Activated gamma-delta T cell treated with Interleukin-2 at 50 U/mL for 16 hours (primary cell): ENCODE measurements at places on chromosomes 3 and 15.

GRCh38 chr15:40248006-40248783 lies 9.3 kb downstream of the PAK6 start:
- no peak for DNase-seq

DNA sequence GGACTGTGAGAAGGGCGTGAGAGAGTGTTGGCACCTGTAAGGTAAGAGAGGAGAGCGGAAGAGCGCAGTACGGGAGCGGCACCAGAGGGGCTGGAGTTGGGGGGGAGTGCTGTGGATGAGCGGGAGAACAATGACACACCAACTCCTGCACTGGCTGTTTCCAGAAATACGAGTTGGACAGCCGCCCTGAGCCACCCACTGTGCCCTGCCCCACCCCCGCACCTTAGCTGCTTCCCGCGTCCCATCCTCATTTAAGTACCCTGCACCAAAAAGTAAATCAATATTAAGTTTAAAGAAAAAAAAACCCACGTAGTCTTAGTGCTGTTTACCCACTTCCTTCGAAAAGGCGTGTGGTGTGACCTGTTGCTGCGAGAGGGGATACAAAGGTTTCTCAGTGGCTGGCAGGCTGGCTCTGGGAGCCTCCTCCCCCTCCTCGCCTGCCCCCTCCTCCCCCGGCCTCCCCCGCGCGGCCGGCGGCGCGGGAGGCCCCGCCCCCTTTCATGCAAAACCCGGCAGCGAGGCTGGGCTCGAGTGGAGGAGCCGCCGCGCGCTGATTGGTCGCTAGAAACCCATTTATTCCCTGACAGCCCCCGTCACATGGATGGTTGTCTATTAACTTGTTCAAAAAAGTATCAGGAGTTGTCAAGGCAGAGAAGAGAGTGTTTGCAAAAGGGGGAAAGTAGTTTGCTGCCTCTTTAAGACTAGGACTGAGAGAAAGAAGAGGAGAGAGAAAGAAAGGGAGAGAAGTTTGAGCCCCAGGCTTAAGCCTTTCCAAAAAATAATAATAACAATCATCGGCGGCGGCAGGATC lies at the start of gene SOX2:
SOX2 (plus strand) TSS at position 601 of the 811 bp plus-strand sequence. CDS start 436 bp downstream, outside the sequence.
- DNase-seq, result no peak

GRCh38 chr3:158458464-158458863 lies 112.5 kb upstream of the MLF1 start:
- DNase-seq, result no peak

- DNase-seq, result no peak
Observed at GRCh38 chr3:57556459-57557084, 498 bp downstream of the PDE12 start.

GRCh38 chr3:53862241-53862640 lies 15.9 kb downstream of the IL17RB start:
- no peak for DNase-seq

GRCh38 chr3:108973019-108973418 lies 19.3 kb upstream of the GUCA1C start:
- no peak for DNase-seq

GRCh38 chr15:84658788-84659411 lies 901 bp upstream of the NMB start:
- no peak for DNase-seq

DNA sequence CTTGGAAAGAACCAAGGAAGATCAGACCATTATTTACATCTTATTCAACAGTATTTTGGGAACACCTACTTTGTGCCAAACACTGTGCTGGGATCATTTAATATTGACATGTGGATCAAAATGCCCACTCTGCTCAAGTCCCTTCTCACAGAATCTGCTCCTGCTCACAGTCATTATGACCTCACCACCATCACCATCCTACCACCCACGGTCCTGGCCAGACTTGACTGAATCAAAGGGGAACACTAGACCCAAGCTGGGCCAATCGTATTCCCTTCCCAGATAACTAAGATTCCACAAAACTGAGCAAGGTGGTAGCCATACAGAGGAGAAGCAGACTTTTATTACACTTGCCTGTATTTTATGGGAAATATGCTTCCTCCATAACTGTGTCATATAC lies 3.4 kb upstream of the CEP152 start:
- no peak for DNase-seq

DNA sequence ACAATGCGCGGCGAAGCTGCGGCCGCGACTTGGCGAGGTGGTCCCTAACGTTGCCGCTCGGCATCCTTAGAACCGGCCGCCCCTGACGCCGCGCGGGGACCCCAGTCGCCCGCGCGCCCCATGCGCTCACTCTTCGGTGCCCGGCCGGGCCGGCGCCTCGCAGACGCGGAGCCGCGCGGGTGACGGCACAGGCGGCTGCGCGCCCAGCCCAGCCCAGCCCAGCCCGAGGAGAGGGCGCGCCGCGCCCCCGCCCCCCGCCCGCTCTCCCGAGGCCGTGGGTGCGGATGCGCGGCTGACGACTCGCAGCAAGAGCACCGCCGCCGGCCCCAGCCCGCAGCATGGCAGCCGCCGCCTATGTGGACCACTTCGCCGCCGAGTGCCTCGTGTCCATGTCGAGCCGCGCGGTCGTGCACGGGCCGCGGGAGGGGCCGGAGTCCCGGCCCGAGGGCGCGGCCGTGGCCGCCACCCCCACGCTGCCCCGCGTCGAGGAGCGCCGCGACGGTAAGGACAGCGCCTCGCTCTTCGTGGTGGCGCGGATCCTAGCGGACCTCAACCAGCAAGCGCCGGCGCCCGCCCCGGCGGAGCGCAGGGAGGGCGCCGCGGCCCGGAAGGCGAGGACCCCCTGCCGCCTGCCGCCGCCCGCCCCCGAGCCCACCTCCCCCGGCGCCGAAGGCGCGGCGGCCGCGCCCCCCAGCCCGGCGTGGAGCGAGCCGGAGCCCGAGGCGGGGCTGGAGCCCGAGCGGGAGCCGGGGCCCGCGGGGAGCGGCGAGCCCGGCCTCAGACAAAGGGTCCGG lies 437 bp downstream of the KLF13 start:
- DNase-seq, result peak; percentile 70

GRCh38 chr3:39896184-39896583 lies 86.8 kb downstream of the MYRIP start:
- DNase-seq, result no peak

- DNase-seq, result no peak
Observed at GRCh38 chr15:48898032-48898431, 20.1 kb downstream of the EID1 start.

DNA sequence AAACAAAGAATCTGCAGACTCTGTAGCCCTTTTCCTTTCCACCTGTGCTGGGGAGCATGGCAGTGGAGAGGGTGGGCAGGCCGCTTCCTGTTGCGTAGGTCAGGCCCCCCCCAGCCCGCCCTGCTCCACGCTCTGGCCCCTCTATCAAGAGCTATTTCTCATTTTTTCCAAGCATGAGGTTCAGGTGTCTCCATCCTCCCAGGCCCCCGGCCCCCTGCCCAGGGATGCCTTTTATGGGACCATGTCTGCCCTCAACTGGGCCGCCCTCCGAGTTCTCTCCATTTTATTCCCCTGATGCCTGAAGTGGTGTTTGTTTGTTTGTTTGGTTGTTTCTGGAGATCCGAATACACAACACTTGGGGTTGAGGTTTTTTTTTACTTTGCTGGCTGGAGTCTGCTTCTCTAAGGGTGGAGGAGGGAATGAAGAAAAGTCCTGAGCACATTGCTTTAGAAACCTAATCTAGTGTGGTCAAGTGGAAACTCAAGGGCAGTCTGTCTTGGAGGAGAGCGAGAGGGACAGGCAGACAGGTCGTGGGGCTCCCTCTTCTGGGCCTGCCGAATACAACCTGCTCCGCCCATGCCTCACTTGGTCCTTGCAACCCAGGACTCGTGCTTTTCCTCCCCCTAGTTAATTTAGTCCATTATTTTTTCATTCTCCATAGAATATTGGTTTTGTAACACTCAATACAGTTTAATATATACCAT lies 176.5 kb upstream of the LYSMD4 start:
- DNase-seq, result no peak

DNA sequence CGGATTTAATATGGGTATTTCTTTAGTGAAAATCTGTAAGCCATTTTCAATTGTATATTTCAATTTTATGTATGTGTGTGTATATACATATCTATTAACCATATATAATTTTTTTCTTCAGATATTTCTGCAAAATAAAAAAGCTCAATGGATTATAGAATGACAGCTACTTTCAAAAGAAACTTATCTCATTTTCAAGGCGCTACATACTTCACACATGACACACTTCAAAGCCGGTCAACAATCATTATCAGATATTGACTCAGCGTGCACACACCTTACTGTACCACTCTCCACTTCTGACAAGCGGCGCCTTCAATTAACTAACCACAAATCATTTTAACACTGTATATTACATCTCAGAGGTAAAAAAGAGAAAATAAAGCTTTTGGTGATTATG lies 39.6 kb downstream of the ATP13A3 start:
- no peak for DNase-seq

- DNase-seq, result no peak
Observed at GRCh38 chr3:23837691-23838090, 31.9 kb downstream of the UBE2E1 start.

DNA sequence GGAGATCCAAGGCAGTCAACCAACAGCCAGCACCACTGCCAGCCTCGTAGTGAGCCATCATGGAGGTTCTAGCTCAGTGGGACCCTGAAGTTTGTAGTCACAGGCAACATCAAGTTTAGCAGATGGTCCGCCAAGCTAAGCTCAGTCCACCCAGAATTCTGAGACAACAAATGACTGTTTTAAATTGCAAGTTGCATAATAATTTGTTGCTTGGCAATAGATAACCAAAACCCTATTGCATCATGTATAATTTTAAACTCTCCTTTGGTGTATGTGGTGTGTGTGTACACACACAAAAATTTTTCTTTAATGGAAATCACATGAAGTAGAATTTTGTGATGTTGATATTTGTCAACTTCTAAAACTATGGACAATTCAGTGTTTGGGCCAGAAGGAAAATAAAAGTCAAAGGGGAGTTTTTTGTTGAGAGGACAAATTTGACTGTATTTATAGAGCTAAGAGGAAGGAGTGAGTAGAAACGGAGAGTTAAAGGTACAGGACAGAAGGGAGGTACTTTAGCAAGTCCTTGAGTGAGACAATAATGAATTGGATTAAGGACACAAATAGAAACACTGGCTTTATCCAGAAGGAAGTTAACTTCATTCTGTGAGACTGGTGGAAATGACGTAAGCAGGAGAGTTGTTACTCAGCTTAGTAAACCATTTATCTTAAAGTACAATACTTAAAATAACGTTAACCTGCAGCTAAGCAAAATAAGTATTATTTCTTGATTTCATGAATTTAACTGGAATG lies 83.6 kb downstream of the NCEH1 start:
- no peak for DNase-seq

- no peak for DNase-seq
Observed at GRCh38 chr15:68158046-68158628, 47.0 kb downstream of the CALML4 start.

DNA sequence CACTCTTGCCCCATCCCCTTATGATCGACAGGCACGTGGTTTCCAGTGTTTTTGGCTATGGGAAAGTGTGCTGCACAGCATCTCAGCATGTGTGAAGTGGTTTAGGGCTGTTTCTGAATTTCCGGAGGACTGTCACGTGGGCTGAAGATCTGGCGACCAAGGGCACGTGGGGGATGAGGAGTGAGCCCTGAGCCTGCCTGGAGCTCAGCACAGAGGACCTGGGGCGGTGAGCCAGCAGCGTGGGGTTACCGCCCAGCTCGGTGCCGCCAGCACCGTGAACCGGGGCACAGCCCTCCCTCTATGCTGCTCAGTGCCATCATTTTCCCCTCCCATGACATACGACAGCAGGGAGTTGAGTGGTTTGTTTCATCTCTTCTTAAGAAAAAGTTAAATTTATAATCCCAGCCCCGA lies 150.2 kb downstream of the DNAJB8 start:
- DNase-seq, result peak; percentile 51

- no peak for DNase-seq
Observed at GRCh38 chr15:50463423-50464358, 39.5 kb downstream of the USP8 start.

- DNase-seq, result no peak
Observed at GRCh38 chr3:487614-488013, 291.1 kb downstream of the CHL1 start.

- peak; percentile 47 for DNase-seq
Observed at GRCh38 chr3:106176734-106177133, 307.9 kb upstream of the CBLB start.

- DNase-seq, result peak; percentile 14
Observed at GRCh38 chr3:42780892-42781700, 8.0 kb upstream of the CCDC13 start.

DNA sequence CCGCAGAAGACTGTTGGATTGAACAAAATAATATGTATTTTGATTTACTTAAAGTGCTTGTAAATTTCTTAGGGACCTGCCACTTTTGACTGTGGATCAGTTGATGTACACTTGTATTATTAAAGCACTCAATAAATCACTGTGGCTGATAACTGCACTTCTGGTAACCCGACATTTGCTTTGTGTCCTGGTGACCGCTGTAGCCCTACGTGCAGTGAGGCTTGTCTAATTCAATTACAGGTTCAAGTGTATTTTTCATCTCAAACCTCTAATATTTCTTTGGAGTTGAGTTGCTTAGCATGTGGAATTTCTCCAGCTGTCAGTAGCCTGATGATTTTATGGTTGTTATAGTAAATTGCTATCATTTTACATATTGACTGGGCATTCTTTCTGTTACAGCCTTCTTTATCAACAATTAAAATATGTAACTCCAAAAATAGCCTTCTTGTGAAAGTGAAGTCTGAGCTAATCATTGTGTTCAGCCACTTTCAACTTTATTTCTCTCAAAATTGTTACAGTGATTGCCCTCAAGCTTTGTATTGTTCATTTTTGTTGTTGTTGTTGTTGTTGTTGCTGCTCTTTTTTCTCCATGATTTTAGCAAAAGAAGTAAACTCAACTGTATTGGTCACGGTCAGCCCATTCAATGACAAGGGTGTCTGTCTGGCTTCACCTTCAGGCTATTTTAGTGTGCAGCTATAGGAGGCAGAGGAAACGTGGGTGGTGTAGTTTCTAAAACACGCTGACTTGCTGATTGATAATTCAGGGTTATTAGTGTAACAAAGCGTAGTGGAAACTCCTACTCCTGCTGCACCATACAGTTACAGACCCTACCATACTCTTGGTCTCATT lies 215.1 kb upstream of the UBE2E1 start:
- DNase-seq, result no peak

DNA sequence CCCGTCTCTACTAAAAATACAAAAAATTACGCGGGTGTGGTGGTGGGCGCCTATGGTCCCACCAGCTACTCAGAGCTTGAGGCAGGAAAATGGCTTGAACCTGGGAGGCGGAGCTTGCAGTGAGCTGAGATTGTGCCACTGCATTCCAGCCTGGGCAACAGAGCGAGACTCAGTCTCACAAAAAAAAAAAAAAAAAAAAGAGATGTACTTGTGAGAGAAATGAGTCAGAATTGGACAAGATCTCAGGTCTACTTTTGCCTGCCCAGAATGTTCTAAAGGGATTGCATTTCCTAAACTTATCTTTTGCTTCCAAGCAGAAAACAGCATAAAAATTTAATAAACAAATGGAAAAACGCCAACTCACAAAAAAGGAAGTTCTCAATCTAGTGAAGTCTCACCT lies 167.5 kb downstream of the NR2F2 start:
- DNase-seq, result no peak
